Caco-2 (cell line): ENCODE measurements at places on chromosomes 1 and 21.

DNA sequence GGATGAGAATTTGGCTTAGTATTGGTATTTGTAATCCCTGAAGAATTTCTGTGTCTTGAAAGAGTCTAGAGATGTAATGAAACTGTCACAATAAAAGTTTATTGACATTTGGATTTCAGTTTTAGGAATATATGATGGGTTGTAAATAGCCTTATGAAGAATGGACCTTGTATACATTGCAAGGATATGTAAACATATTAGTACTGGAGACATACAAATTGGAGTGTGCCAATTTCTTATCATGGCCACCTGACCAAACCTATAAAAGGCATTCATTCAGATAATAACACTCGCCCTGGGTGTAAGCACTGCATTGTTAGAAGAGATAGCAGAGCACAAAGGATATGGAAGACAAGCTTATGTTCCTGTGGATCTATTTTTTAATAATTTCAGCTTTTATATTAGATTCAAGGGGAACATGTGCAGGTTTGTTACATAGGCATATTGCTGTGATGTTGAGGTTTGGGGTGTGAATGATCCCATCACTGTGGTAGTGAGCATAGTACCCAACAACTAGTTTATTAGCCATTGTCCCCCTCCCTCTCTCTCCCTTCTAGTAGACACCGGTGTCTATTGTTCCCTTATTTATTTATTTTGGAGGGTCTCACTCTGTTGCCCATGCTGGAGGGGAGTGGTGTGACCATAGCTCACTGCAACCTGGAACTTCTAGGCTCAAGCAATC lies 8.6 kb downstream of the S1PR1 start:
- no peak for DNase-seq

- DNase-seq: peak; percentile 28
Observed at GRCh38 chr1:228340686-228341449, 65.8 kb downstream of the TRIM11 start.

DNA sequence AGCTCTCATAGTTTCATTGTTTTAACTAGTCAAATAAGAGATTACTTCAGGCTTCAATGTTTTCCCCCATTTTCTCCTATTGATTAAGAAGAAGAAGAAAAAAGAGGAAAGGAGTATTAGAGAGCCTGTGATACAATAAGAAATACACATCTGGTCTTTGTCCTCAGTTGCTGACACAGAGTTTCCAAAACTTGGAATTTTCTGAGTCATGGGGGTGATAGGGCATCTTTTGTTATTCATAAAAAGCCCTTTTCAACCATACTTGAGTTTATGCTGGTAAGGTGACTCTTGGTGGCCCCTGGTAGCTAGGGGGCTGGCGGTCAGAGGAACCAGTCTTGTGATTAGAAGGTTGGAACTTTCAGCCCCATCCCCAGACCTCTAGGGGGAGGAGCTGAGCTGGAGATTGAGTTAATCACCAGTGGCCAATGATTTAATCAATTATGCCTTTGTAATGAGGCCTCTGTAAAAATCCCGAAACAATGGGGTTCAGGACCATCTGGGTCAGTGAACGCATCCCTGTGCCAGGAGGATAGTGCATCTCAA lies 28.9 kb upstream of the KLF18 start:
- DNase-seq: no peak

- no peak for DNase-seq
Observed at GRCh38 chr1:98077691-98078090, 156.9 kb upstream of the DPYD start.

- DNase-seq: no peak
Observed at GRCh38 chr1:207097871-207098324, 6.1 kb upstream of the C4BPA start.

GRCh38 chr21:30674312-30674711 lies 31.6 kb downstream of the KRTAP20-3 start:
- no peak for DNase-seq

DNA sequence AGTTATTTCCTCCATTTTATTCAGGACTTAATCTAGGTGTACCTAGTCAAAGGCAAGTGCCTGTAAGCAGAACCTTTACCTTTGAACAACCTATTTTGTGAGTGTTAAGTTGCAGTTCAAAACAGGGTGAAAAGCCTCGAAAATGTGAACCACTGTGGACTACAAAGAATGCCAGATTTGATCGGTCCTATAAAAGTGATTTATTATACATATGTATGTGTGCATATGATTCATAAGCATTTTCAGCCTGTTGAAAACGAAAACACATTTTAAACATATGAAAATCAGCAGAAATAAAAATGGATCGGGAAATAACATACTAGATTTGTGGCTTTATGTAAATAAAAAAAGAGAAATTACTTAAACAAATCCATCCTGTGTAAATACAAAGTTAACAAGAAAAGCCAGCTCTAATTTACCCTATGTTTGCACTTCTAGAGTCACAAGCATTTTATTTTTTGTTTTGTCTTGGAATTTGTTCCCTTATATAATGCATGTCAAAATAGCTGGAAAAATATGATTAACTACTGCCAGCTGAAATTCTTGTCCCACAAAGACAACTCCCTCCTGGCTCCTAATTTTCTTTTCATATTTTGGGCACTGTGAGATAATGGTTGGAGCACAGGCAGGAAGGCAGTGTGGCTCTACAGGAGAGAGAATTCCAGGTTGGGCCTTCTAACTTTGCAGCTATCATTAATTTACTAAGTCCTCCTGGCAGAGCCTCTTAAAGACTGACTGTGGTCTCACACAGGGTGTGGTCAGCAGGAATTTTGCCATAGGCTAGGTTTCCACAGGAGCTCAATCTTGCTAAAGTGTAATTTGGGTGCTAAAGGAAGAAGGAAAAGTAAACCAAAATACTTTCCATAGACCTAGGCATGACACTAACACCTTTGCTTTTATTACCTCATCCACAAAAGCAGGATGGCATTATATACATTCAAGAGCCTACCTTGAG lies 70.2 kb upstream of the CDC42BPA start:
- peak; percentile 39 for DNase-seq

- no peak for DNase-seq
Observed at GRCh38 chr21:42711667-42712066, 58.2 kb downstream of the PDE9A start.

DNA sequence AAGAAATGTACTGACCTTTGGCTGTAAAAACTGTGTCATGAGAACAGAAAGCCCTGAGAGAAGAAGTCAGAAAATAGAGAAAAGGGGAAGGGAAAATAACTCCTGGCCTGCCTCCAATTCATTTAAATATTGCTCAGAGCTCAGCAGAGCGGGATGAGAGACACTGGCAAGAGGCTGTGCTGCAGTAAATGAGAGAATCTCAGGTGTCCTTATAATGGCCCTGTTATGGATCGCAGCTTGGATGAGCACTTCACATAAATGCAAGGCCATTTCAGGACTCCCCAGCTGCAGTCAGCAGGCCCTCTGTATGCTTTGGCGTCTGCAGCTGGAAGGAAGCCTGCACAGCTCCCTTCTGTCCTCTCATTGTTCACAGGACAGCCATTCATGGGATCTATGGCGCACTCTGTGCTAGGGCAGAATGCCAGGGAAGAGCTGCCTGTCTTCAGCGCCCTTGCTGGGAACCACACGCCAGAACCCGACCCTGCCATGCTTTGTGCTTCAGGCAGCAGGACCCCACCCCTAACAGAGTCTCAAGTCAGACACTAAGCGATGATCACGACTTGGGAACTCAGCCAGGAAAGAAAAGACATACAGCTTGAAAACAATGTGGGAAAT lies 20.7 kb upstream of the ABCB10 start:
- DNase-seq: no peak

GRCh38 chr1:209675565-209676154 lies 448 bp downstream of the G0S2 start:
- peak; percentile 57 for DNase-seq

DNA sequence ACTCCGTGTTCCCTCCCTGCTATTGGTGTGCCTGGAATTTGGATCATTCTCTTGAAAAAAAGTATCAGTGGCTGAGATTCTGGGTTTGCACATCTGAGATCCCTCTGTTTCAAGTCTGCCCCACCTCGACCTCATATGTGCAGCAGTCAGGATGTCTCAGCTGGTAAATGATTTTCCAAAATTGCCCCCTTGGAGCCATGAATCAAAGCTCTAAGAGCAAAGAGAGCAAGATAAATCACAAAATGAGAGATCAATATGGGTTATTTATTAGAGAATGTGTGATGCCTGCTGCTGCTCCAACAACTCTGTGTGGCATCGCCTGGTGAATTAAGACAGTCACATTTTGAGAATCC lies 8.5 kb downstream of the CRP start:
- no peak for DNase-seq

DNA sequence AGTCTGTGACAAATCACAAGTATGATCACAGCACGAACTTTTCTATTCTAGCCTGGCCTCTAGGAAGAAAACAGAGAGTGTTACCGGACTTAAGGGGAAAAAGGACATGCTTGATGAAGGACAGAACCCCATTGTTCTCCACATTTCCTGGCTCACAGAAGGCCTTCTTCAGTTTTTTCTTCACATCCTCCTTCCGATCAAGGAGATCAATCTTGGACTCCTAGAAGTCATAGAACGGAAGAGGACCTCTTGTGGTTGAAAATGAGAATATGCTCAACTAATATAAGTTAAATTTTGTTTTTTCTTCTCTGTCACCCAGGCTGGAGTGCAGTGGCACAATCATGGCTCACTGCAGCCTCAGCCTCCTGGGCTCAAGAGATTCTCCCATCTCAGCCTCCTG lies 30.3 kb downstream of the YARS1 start:
- DNase-seq: no peak

GRCh38 chr1:44220001-44220751 lies 6.9 kb downstream of the DMAP1 start:
- DNase-seq: no peak

DNA sequence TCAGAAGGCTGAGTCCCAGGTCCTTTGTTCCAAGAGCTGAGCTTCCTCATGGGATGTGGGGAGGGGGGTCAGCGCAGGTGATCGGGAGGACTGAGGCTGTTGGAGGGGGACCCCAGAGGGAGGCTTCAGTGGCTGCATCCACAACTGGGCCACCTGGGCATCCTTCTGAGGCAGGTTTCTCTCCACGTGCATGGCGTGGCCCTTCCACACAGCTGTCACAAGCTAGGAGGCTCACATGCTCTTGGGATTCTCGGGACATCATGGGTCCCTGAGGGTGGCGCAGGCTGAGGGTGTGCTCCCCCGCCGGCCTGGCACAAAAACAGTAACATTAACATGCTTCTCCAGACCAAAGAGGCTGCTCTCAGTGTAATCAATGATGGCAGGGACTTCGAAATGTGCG lies 229.6 kb upstream of the AJAP1 start:
- no peak for DNase-seq

DNA sequence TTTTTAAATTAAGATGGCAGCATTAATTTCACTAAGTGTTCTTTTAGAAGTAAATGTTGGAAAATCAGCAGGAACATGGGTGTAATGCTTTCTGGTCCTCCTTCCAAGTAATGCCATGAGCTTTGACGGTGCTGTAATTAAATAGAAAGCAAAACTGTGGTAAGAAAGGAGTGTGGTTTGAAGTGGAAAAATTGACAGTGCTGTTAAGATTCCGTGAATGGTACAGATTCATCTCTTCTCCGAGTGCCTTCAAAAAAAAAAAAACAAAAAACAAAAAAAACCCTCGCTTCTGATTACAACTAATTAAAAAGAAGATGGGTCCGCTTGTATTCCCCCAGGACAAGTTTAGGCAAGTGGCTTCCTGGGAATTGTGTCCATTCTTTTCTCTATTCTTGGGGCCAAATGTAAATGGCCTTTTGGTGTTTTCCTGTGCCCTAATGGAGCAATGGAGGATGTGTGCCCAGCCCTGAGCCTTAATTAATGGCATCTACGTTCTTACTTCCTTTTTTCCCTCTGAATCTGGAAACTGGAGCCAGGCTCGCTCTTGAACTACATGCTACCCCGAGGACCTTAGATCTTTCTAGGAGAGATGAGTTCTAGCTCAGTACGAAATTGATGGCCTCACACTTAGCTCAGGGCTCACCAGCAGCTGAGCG lies 5.1 kb downstream of the LMO4 start:
- DNase-seq: no peak

GRCh38 chr1:166354406-166354805 lies 187.6 kb upstream of the FAM78B start:
- no peak for DNase-seq

GRCh38 chr1:229661897-229662296 lies 35.9 kb downstream of the URB2 start:
- no peak for DNase-seq

DNA sequence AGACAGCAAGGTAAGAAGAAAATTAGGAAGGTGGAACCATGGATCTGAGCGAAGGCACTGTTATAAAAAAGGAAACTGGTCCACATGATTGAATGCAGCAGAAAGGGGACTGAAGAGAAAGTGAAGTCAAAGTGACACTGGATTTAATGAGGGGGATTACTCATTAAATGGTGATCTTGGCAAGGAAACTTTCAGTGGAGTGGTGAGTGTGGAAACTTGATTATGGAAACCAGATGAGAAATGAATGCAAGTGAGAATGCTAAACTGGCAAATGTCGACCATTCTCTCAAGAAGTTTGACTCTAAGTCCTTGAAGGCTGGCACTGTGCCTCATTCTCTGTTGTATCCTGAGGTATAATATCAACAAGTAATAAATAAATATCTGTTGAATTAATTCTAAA lies 23.3 kb downstream of the COLGALT2 start:
- no peak for DNase-seq

GRCh38 chr1:40978886-40979240 lies 633 bp upstream of the CTPS1 start:
- DNase-seq: no peak

DNA sequence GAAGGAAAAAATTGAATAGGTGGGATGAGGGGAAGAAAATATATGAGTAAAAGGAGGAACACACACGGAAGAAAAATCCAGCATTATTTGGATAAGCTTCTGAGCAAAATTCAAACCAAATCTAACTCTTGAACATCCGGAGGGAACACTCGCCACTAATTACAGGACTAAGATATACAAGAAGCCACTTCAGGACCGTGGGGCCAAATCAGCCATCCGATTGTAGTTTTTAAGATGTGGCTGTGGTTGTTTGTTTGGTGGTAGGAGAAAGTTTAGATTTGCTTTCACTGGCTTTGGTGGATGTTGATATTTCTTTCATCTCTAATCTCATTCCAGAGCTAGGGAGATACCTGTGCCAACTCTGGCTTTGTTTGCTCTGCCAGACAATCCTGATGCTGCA lies 43.7 kb upstream of the ADAMTS1 start:
- DNase-seq: no peak
